ENCODE measurements at places on chromosomes 2 and 18.
A peak's percentile ranks its signal among the peaks of the same experiment; 100 is the strongest.

- DNase-seq: no peak
These were observed 9.5 kb upstream of the BCL2L11 start for GRCh38 chr2:111111101-111111755.

DNA sequence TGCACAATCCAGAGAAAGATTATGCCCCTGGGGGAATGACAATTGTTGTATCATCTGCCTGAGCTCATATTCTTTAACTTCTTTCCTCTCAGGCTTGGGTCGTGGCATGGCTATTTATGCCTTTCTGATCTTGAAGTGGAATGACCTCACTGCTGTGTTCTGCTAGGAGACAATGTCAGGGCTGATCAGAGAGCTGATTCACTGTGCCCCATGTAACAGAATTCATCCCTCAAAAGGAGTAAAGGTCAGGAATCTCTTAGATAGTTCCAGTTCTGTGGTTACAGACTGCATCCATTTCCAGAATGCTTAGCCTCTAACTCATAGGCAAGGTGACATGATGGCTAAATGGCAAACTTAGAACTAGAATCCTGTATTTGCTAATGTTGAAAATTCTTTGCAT, 511.7 kb upstream of the CNTNAP5 start:
- DNase-seq: no peak

- DNase-seq: no peak
These were observed 31.5 kb downstream of the B4GALT6 start for GRCh38 chr18:31652877-31653276.

- no peak for DNase-seq
These were observed 57.6 kb upstream of the SERTAD2 start for GRCh38 chr2:64711252-64711800.

DNA sequence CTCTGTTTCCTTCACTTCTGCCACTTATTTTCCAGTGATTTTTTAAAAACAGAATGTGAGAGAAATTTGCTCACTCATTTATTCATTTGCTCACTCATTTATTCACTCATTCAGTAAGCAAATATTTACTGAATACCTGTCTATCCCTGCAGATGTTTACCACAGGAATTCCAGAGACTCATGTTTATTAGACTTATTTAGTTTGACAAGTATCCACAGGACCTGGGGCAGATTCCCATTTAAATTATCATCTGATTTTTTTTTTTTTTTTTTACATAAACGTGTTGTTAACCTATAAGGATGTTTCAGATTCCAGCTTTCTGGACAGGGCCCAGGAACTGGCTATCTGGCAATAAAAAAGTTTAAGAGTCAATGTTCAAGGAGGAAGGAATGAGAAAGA, 175.1 kb upstream of the ERBB4 start:
- no peak for DNase-seq

GRCh38 chr18:23938043-23938756, 76.4 kb upstream of the TTC39C start:
- no peak for DNase-seq

GRCh38 chr2:191303140-191304005, 58.2 kb downstream of the MYO1B start:
- no peak for DNase-seq

DNA sequence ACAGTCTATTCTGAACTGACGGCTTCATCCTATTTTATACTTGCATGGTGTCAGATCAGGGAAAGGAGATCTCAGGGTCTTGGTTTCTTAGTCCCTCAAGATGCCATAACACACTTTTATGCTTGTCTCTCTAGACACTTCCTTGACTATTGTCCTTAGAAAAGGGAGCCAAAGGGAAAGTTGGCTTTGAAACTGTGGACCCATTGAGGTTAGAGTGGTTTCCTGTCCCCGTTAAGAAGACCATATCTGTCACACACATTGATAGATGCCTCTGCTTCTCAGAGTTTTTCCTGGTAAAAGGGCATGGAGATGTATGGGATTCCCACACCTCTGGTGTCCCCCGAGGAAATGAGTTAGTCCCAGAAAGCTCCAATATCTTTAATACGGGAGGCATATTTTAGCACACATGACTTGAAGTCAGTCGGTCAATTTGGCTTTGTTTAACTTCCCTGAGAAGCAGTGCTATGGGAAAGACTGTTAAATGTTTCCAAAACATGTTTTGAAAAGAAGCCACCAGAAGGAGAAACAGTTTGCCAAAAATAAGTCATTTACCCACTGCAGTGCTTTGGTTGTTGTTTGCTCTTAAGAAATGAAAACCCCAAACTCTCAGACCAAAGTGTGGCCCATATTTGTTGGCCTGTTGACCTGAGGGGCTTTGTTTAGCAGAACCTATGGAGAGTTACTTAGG, 133.4 kb upstream of the CXCR4 start:
- no peak for DNase-seq

DNA sequence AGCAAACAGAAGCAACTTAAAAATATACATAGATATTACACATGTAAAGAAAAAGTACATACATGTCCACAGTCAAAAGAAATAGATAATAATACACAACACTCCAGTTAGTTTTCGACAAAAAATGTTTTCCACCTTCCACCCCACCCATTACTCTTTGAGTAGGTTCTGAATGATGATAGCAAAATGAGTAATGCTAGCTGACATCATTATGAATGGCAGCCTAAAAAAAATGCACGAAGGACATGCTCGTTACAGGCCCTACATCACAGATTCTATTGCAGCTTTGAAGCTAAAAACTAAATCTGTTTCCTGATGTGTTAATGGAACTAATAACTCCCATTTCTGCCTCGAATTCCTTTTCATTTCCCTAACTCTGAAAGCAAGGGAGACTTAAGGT, 578.7 kb upstream of the NETO1 start:
- DNase-seq: no peak

GRCh38 chr2:174617718-174618117, 20.1 kb upstream of the WIPF1 start:
- no peak for DNase-seq

DNA sequence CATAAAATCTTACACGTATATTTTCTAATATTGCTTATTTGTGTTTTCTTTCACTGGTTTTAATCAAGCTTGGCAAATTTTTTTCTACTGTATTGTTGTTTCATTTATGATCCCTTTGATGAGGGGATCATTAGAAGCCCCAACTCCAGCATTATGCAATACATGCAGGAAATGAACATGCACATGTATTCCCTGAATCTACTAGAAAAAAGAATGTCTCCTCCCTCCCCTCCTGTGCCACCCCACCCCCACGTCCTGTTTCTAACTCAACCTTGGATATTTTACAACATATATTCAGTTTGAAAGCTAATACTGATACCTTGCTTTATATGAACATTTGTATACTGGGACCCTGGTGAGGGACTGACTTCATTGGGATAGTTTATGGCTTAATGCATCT, 53.0 kb downstream of the EML6 start:
- DNase-seq: no peak

DNA sequence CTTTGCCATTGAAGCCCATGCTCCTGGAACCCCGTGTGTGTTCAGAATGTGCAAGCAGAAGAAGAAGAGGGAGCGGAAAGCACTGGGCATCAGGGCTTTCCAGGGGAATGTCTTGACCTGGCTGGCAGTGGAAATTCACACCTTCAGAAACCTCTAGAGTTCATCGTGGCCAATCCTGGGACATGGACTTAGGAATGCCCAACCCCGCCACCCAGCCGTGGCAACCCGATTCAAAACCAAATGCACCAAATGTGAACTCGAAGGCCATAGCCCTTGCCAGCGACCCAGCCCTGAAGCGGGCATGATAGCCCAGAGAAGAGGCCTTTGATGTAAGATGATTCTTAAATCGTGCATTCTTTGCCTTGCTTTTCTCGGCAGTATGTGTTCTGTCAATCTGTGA, 69.4 kb downstream of the ADI1 start:
- no peak for DNase-seq

GRCh38 chr18:3148930-3149535, 70.7 kb downstream of the MYOM1 start:
- no peak for DNase-seq

- no peak for DNase-seq
These were observed 167.2 kb downstream of the ANTXR1 start for GRCh38 chr2:69180227-69180626.

- DNase-seq: no peak
These were observed 34.8 kb upstream of the SKA1 start for GRCh38 chr18:50340078-50340477.

- no peak for DNase-seq
These were observed 50.6 kb upstream of the ZFP36L2 start for GRCh38 chr2:43276962-43277391.

- no peak for DNase-seq
These were observed 103.0 kb downstream of the QPCT start for GRCh38 chr2:37447446-37447845.

GRCh38 chr2:6916224-6916623, 988 bp upstream of the RNF144A start:
- no peak for DNase-seq

DNA sequence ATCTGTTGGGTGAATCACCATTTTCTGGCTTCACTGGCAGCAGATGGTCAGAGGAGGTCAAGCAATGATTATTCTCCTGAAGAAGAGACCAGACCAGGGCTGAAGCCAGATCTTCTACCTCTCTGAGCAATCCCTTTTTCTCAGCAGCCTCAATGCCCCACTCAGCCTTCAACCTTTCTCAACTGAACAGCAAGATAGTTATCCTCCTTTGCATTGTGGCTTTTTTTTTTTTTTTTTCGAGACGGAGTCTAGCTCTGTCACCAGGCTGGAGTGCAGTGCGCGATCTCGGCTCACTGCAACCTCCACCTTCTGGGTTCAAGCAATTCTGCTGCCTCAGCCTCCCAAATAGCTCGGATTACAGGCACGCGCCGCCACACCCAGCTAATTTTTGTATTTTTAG, 50.5 kb downstream of the ZFP36L2 start:
- no peak for DNase-seq

GRCh38 chr2:104582471-104582870, 271.4 kb upstream of the POU3F3 start:
- DNase-seq: no peak

DNA sequence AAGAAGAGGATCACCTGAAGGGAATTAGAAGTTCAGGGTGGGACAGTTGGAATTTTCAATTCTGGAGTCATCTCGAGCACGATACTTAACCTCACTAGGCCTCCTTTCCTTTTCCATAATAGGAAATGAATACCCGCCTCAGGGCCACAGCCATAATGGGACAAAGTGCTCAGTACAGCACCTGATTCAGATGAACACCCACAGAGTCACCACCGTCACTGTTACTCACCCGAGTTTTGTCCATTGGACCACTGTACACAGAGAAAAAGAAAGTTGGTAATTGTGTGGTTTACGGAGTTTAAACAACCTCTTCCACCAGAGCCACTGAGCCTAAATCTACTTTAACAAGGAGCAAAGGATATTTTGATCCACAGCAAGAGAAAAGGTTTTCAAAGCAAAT, 122.0 kb upstream of the NDUFV2 start:
- DNase-seq: no peak

GRCh38 chr2:112272669-112273068, 2.7 kb upstream of the ZC3H6 start:
- no peak for DNase-seq

DNA sequence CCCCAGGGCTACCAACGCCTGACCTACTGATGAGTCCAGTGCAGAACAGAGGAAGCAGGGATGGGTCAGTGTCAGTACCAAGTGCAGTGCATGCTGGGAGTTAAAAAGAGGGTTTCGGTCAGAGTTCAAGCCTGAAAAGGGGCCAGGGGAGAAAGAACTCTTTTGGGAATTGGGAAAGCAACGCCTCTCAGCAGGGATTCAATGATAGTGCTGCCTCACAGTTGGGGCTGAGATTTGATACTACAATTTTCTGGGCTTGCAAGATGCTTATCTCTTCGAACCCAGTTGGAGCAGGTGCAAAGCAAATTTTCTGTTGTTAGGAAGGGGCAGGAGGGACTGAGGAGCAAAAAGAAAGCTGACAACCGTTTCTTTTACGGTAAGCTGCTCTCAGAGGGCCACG, 82.6 kb downstream of the CERKL start:
- peak; percentile 5 for DNase-seq

GRCh38 chr2:127027715-127028114, 79.2 kb downstream of the BIN1 start:
- DNase-seq: no peak

DNA sequence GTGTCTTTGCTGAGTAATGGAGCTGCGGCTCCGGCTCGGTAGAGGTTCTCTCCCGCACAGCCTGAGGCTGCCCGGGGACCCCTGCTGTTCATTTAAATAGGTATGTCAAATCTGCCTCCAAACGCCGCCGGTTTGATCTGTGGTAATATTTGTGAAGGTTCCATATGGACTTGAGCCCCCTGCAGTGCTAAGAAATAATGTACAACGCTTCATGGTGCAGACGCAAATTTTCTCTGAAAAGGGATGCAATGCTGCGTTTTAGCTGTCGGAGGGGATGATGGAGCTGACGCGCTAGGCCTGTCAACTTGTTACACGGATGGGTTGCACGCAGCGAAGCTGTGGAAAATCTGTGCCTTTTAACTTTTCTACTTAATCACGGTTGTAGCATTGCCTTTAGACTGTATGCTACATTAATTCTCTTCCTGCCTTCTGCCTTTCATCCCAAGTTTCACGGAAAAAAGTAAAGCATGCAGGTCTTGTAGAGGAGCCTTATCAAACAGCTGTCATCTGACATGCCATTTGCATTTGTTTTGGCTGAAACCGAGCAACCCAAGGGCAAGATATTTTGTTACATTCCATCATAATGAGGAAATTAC, 43.2 kb downstream of the MRPS9 start:
- DNase-seq: no peak

DNA sequence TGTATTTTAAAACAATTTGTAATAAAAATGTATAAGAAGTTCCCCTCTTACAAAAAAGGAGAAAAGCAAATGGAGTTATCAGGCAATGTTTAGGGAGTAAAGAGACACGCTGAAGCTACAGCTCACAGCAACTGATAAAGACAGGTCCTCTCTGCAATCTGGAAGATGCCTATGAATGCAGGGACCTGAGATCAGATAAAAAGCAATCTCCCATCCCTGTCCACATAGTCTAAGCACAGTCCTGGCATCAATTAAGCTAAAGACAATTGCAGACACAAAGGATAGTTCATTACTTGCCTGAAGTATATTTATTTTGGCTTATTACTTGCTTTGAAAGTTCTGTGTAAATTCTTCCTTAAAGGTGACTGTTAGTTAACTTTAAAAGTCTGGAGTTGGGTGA, 5.0 kb downstream of the EIF2AK3 start:
- no peak for DNase-seq

- no peak for DNase-seq
These were observed 91.6 kb downstream of the INO80D start for GRCh38 chr2:205994344-205994743.

DNA sequence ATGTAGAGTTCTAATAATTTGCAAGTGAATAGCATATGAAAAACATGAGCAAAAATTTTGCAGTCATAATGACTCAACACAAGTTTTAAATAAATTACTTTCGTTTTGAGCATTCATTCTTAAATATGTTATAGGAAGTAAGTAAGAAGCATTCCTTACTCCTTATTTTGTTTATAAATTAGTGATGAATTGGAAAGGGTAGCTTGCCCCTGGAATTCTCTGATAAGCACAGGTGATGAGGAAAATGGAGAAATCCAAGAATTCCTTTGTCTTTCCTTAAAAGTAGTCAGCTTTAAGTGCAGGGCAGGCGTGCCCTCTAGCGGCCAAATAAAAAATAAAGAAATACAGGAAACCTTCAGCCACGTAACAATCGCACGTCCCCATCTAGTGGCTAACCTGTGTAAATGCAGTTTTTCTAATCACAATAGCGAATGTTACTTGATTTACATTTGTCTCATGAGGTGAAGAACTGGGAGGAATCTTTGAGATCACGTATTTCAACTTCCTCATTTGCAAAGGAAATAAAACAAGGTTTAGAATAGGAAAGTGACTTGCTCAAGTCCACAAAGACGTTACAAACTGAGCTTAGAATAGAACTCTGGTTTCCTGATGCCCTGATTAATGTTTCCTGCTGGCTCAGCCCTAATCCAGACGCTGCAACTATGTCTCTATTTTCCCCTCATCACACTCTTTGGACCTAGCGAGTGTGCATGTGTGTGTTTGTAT, 47.2 kb upstream of the ZNG1B start:
- DNase-seq: peak; percentile 77
